Thoracic aorta (tissue), 2 donors: ENCODE measurements at places on chromosomes 3 and 15. TPM values are rescaled to one million over a fixed set of nuclear protein-coding genes. Genes with fewer than 3 reads are reported as not detected.

CLSTN2 gene
- 15.7 TPM for total RNA-seq

HTR3E gene
- total RNA-seq: not detected

DNA sequence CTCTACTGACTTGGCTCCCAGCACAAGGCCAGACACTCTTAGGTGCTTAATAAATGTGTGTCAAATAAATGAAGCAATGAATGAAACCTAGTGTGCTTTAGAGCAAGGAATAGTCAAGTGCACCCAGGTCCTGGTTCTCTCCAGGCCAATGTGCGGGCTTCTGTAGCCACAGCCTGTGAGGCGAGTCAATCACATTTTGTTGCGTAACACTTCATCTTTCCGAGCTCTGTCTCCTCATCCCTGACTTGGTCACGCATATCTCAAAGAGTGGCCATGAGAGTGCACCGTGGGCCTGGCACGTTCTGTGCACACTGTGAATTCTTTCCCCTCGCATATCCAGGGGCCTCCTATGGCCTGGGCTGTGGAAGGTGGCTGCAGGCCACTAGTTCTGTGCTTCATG is 11.4 kb upstream of the SH3GL3 start:
- H3K27me3 ChIP-seq: no peaks in the 10 kb centered on the region
- no peaks in the 10 kb centered on the region for H3K4me1 ChIP-seq
- H3K36me3 ChIP-seq: no peaks in the 10 kb centered on the region
- DNase-seq: no peak

HACD3 gene
- 31.0 TPM for total RNA-seq

DNA sequence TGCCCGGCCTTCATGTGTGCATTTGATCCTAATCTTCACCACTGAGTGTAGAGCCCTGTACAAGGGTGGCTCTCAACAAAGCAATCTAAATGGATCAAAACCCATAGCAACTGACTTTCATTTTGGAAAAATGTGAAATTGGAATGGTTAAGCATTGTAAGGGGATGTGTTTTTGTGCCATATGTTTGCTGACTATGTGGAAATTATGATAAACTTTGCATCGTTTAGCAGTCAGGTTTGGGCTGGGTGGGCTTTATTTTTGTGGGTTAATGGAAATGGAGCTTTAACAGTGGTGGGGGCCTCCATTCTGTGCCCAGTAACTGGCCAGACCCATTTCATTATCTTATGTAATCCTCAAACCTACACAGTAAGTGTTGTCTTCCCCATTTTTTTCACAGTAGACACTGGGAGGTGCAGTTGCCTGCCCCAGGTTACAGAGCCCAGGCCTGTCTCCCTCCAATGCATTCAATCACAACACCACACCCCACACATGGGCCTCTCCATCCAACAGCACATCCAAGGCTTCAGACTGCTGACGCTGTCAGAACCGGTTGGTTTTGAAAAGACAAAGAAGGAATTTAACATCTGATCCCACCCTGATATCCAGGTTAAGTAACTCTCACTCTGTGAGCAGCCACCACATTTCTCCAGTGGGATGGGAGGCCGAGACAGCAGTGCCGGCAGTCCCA is 136.3 kb upstream of the ABHD17C start:
- H3K27ac ChIP-seq: no peak overlapping the region
- no peaks in the 10 kb centered on the region for H3K4me1 ChIP-seq
- H3K36me3 ChIP-seq: no peaks in the 10 kb centered on the region
- no peak for DNase-seq
- no peak overlapping the region for H3K4me3 ChIP-seq

GRCh38 chr15:49200347-49200746 is 30.3 kb downstream of the GALK2 start:
- H3K36me3 ChIP-seq: no peaks in the 10 kb centered on the region
- H3K27me3 ChIP-seq: no peaks in the 10 kb centered on the region
- H3K4me1 ChIP-seq: no peaks in the 10 kb centered on the region
- no peak for DNase-seq
- no peak overlapping the region for H3K27ac ChIP-seq

- no peaks in the 10 kb centered on the region for H3K4me1 ChIP-seq
- H3K27me3 ChIP-seq: no peaks in the 10 kb centered on the region
- H3K4me3 ChIP-seq: no peak overlapping the region
- no peaks in the 10 kb centered on the region for H3K36me3 ChIP-seq
Measured at GRCh38 chr3:193207290-193208273, 33.4 kb upstream of the PLAAT1 start.

GRCh38 chr15:82566690-82567089 is 26.4 kb upstream of the RPS17 start:
- H3K4me3 ChIP-seq: no peak overlapping the region
- H3K36me3 ChIP-seq: no peaks in the 10 kb centered on the region
- peaks cover 7% of the 10 kb centered on the region for H3K4me1 ChIP-seq

DNA sequence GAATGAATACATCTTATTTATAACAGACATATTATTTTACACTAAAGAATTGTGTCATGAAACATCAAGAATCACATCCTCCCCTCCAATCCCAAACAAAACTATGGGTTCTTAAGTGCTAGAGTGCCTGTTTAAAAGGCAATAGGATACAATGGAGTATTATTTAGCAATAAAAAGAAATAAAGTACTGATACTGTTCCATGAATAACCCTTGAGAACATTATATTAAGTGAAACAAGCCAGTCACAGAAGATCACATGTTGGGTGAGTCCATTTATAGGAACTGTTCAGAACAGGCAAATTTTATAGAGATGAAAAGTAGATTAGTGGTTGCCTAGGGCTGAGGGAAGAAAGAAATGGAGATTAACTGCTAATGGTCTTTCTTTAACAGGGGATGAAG is 86.5 kb downstream of the ANKRD28 start:
- DNase-seq: no peak
- H3K4me3 ChIP-seq: no peak overlapping the region
- peaks cover 14% of the 10 kb centered on the region for H3K36me3 ChIP-seq
- H3K27me3 ChIP-seq: no peaks in the 10 kb centered on the region
